ENCODE measurements at places on chromosomes 3 and 15.

DNA sequence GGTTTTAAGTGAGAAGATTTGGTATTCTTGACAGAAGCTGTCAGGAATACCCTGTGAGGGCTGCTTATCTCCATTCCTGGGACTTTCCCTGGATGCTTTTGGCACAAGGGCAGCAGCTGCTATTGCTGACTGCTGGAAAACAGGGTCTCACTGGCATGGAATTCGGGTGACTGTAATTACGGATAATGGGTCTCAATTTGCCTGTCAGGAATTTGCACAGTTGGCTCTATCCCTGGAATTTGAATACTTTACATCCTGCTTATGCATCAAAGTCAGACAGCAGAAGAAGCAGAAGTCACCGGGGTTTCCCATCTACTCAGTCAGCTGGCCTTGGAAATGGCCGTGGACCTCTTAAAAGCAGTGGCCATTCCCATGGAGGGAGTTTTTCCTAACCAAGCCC, 25.9 kb upstream of the AKAP13 start:
- no peak for DNase-seq

GRCh38 chr15:79595995-79596622, 164.0 kb downstream of the MINAR1 start:
- DNase-seq = no peak

DNA sequence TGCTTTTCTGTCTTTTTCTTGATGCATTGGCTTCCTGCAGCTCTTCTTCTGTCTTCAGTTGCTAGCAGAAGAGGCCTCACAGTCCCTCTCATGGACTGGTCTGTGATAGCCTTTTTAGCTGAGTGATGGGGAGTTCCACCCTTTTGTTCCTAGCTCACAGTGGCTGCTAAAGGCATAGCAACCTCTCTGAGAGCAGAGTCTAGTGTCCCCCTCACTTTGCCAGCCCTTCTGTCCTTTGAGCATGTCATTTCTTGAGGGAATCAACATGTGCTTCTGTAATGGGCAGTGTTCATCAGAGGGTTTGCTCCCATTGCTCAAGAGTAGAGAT, 44.4 kb downstream of the GAP43 start:
- DNase-seq = no peak

DNA sequence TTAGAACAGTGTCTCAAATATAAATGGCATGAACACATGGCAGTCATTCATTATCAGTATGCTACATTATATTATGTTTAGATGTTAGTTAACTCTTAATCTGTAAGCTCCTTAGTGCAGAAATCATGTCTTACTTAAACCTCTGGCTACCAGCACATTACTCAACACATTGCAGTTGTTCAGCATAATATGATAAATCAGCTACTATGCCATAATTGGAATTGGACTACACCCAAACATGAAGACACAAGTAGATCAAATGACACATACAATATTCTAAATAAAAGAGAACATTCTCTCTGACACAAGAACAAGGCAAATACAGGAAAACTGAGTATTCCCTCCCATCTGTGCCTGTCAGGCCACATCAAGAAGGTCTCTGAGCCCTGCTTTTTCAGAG, 116.1 kb downstream of the PCCB start:
- no peak for DNase-seq

GRCh38 chr3:196620161-196620604, 19.3 kb upstream of the NRROS start:
- no peak for DNase-seq

- DNase-seq = no peak
These were observed 681.3 kb downstream of the ROBO1 start for GRCh38 chr3:79086514-79086913.

DNA sequence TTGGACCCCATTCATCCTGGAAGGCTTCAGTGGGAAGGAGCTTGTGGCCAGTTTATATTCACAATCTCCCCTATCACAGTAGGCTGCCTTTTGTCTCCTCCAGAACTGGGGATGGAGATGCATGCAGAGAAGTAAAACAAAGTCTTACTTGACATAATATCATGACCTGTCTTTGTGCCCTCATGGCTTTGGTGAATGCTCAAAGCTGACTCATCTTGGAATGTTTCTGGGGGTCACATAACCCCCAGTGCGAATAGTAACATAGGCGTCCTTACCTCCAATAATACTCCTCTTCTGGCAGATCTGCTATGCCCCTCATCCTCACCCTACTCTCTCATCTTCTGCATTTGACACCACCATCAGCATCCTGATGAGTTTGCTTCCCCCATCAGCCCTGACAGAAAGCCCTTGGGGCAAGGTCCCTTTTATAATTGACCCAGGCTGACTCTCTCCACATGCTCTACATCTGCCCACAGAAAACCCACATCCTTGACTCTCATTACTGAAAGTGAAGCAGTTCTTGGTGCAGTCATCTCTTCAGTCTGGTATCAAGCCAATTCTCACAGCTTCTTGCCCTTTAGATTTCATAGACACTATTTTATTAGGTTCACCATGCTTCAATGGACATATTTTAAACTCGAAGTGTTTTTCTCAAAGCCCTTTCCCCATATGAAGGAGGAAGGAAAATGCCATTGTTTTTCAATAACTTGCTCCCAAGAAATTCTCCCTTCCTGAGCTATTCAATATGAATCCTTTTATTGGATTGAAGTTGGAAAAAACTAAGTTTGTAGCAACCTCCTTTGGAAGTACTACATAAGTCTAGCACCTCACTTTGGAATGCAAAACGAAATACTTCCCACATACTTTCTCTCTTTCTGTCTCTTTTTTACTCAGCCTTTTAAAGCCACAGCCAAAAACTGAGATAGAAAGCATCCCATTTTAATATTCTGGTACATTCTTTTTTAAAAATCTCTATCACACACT, 36.6 kb downstream of the OSTN start:
- DNase-seq = no peak
